Kidney tubule cell (primary cell): ENCODE measurements at places on chromosomes 13 and 19.

DNA sequence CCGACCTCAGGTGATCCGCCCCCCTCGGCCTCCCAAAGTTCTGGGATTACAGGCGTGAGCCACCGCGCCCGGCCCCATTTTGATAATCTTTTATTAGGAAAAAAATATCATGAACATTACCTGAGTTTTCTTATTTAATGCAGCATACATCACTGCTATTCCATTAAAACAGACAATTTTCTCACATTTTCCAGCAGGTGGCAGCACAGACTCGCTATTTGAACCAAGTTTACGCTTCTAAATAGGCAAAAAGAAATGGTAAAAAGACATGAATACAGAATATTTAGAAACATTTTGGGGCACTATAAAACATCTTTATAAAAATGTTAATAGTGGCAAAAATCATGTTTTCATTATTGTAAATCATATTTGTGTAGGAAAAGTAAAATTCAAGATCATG is 903.1 kb downstream of the SLITRK6 start:
- DNase-seq = peak; percentile 51

- peak; percentile 35 for DNase-seq
Observed at GRCh38 chr13:48222358-48223301, 10.4 kb upstream of the ITM2B start.

DNA sequence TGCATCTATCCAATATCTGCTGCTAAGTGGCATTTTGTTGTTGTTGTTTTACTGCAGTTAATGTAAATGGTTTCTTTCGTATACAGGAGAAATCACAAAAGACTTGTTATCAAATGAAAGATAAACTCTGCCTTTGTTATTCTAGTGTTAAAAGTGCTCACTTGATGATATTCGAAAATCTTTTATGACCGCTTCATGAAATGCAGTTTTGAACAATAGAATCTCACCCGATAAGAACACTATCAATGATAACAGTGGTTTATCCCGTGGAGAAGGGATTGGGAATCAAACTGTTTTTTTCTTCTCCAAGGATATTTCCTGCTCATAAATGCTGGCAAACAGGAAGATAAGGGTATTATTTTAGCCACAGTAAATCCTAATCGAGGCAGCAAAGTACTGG is 1366.3 kb downstream of the OLFM4 start:
- DNase-seq = no peak

DNA sequence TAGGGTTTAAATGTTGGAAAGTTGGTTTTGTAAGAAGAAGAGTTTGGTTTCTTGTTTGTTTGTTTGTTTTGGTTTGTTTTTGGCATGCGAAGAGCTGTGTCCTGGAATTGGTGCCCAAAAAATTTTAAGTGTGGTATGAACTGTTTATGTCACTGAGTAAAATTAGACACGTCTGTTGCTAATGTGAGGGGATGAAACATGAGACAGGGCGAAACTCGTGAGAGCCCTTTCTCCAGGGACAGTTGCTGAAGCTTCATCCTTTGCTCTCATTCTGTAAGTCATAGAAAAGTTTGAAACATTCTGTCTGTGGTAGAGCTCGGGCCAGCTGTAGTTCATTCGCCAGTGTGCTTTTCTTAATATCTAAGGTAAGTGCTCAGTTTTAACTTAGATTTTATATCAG is at the start of gene SGCG:
SGCG (plus strand) TSS at position 269 of the 400 bp plus-strand sequence. CDS start 22,716 bp downstream, outside the sequence.
- DNase-seq = no peak

DNA sequence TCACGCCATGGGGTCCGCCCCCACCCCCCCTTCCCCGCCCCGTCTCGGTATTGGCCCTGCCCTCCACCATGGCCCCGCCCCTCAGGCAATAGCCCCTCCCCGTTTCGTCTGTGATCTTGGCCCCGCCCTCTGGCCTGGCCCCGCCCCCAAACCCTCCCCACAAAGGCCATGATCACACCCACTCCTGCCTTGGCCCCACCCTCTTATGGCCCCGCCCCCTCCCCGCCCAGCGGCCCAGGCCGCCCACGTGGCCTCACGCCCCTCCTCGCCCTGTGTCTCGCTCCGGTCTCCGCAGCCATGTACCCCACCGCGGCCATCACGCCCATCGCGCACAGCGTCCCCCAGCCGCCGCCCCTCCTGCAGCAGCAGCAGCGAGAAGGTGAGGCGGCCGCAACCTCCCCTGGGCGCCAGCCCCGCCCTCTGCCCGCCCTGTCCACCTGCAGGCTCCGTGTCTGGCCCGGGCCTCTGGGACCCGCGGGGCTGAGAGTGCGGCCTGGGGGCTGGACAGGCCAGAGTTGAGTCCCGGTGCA is 61.3 kb downstream of the CELF5 start:
- DNase-seq = no peak

DNA sequence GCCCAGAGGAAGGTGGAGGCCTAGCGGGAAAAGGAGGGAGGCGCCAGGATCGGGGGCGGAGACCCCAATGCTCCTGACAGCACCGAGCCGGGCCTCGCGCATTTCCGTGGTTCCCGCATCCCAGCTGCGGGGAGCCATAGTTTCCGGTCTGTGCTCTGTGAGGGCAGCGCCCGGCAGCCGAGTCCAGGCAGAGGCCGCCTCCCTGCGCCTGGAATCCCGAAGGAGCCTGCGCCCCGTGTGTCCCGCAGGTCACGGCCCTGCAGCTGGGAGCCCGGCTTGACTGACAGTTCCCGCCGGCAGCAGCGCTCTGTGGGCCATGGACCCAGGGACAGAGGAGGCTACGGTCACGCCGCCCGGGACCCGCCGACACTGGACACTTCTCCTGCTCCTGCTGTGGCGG is 74.6 kb upstream of the C13orf46 start:
- no peak for DNase-seq

GRCh38 chr13:48625413-48626076 is 28.2 kb upstream of the CYSLTR2 start:
- DNase-seq = no peak

DNA sequence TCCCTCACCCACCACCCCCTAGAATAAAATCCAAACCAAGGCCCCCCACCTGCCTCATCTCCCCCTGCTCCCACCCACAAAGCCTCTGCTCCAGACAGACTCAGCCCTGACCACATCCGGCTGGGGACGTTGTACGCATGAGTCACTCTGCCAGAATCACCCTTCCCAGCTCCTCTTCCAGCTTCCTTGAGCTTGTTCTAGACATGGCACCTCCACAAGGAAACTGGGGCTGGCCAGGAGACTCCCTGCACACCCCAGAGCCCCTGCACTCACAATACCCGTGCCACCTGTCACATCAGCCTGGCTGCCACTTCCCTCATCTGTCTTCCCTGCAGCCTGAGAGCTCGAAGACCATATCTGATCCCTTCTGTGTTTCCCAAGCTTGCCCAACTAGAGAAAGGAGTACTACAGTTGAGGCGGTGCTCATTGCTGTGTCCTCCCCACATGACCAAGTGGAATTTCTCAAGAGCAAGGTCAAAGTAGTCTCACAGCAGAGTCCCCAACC is 9.7 kb downstream of the DEDD2 start:
- DNase-seq = peak; percentile 85

DNA sequence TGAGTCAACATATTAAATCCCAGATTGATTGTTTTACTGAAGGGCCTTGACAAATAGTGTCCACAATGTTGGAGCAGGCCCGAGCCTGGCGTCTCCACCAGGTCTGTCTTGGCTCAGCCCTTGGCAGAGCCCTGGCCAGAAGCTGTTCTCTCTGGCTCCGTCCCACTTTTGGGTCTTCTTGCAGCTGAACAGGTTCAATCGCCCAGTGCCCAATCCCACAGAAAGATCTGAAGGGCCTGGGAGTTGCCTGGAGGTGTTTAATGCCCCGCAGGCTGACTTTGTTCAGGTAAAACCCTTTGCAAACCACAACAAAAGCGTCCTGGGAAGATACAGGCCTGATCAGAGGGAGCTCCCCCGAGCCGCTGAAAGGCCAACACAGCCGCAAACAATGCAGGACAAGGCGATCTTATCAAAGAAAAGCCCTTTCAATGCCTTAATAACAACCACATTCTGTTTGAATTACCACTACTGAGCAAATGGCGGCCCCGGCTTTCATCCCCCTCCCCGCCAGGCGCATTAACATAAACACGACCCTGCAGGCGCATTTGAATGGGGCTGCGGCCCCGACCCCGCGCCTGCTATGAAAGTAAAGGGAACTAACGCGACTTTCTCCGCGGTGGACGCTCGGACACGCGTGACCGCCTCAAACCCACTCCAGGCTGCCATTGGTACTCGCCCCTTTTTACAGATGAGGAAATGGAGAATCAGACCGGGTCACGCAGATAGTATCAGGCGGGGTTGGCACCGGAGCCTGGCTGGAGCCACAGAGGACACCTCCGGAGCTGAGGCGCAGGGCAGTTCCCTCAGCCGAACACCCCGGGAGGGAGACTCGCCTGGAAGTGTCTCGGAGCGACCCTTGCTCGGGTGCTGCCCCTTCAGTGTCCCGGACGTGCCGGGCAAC is 3.1 kb downstream of the CDX2 start:
- DNase-seq = no peak

DNA sequence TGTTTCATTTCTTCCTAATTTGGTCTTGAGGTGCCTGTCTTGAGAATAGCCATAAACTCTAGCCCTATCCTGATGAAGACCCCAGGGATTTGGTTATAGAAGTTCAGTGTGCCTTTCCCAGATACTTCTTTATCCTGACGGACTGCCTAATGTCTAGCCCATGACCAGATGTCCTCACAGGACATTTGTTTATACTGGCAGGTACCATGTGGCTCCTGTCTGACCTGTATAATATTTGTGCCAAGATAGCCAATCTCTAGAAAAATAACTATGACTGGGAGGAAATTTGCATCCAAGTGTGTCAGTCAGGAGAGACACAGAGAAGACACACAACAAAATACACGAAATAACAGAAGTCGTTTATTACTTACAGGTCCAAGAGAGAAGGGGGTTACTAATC is 69.2 kb upstream of the MIR17HG start:
- no peak for DNase-seq
